ENCODE measurements at places on chromosomes 3 and 15.

- no peak for DNase-seq
Observed at GRCh38 chr3:84885199-84885882, 73.4 kb upstream of the CADM2 start.

DNA sequence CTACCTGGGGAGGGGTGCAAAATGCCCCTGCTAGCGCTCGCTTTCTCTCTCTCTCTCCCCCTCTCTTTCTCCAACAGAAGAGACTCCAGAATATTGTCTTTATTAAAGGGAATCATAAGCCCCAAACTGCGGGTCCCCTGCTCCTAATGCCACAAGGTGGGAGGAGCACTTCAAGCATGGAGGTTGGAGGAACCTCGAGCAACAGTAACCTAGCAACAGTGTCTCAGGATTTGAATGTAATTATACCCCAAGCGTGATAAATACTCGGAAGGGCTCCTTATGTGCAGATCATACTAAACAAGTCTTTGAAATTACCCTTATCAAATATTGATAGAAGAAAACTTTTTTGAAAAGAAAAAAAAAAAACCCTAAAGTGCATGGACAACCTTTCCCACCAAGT lies 582.2 kb upstream of the PPP2R3A start:
- DNase-seq = no peak

- DNase-seq = no peak
Observed at GRCh38 chr3:126439968-126440708, 35.6 kb downstream of the ZXDC start.

DNA sequence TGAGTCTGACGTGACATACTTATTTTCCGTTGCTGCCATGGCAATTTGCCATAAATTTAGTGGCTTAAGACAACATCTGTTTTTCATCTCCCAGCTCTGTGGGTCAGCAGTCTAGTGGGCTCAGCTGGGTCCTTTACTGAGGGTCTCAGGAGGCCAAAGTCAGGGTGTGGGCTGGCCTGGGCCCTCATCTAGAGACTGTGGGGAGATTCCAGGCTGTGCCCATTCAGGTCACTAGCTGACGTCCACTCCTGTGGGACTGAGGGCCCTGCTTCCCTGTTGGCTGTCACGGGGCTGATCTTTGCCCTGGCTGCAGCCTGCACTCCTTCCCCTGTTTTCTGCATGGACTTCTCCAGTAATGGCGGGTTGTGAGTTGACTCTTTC lies 19.1 kb downstream of the FGD5 start:
- DNase-seq = no peak

- DNase-seq = no peak
Observed at GRCh38 chr3:196517162-196517800, 2.1 kb upstream of the SMCO1 start.

GRCh38 chr3:11650391-11650790 lies 6.7 kb upstream of the VGLL4 start:
- no peak for DNase-seq

- no peak for DNase-seq
Observed at GRCh38 chr3:177039490-177040274, 157.6 kb downstream of the TBL1XR1 start.

- no peak for DNase-seq
Observed at GRCh38 chr15:60751985-60752952, 273.3 kb upstream of the ICE2 start.

DNA sequence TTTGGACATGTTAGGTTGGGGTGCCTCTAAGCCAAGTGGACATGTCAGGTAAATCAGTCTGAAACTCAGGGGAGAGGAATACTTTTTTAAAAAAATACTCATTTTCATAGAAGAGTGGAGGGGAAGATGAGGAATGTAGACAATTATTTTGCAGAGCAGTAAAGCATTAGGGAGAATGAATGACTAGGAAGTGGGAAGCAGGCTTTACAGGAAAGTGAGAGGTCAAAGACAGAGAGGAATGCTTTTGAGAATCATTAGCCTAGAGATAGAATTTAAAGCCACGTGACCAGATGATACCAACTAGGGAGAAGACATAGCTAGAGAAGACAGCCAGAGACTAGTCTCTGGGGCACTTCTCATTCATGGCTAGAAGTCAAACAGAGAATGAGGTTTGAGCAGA lies 91.0 kb downstream of the RAD18 start:
- DNase-seq = no peak

DNA sequence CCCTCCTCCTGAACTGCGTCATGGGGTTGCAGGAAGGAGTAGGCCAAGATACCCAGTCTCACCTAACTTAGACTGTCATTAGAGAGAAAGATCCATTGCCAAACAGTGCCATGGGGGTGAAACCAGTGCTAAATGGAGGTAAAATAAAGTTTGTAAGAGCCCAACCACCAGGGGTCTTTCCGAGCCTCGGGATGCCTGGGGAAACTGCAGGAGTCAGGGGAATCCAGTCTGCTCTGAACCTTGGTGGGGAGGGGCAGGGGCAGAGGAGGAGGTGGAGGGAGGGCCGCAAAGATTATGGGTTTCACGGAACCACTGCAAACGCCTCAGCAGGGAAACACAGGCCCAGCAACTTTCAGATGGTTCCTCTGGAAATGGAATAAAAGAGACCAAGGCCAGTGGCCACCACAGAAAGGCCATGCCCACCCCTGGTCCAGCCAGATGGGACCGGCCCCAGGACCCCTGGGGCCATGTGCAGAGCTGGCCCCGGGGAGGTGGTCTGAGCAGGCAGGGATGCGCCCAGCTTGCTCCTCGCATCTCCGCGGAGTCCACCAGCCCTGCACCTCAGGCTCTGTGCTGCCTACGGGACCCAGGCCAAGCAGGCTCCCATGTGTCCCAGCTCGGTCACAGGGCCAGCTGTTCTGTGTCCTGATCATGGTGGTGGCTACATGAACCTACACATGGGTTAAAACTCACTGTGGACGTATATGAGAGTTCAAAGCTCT lies 19.8 kb upstream of the GP9 start:
- DNase-seq = no peak

GRCh38 chr15:64749999-64750657 lies 25.3 kb downstream of the RBPMS2 start:
- DNase-seq = no peak

- DNase-seq = no peak
Observed at GRCh38 chr3:134345202-134345601, 29.0 kb downstream of the AMOTL2 start.

GRCh38 chr15:40931300-40932142 lies 2.4 kb downstream of the DLL4 start:
- no peak for DNase-seq

Data from GM19239 (cell line).